ENCODE measurements at places on chromosomes 2 and 18.
A peak's percentile ranks its signal among the peaks of the same experiment; 100 is the strongest.

GRCh38 chr2:229903037-229903436 is 18.8 kb downstream of the TRIP12 start:
- DNase-seq: no peak

- DNase-seq: no peak
Observed at GRCh38 chr2:152627351-152627957, 89.8 kb downstream of the PRPF40A start.

DNA sequence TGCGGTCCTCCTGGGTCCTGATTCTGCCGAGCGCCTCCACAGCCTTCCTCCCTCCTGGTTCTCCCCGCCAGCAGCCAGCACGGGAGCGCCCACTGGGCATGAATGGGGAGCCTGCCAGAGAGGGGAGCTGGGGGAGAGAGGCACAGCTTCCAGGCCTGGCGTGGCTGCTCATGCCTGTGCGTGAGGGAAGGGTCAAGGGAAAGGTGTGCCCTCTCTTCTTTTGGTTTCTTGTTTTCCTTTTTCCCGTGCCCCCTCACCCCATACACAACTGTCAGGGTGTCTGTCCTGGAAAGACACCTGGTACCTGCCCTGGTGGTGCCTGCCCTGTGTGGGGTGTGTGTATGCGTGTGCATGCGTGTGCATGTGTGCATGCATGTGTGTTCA is 4.7 kb upstream of the NEURL3 start:
- no peak for DNase-seq

- no peak for DNase-seq
Observed at GRCh38 chr2:239819974-239820555, 205.1 kb downstream of the NDUFA10 start.

DNA sequence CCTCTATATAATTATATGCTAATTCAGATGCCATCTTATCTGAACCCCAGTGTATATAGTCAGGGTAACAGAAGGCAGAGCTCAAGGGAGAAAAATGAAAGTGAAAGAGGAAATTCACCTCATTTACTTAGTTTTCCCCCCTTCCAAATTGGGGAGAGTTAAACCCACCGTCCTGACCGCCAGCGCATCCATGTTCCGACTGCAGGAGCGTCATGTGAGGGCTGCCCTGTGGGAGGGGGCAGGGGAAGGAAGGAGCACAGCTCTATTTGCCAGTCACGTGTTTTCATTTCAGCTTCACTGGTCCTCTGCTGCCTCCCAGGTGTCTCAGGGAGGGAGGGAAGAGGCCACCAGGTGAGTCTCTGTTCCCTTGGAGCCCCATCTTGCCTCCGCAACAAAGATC is 13.2 kb downstream of the CNNM4 start:
- no peak for DNase-seq

GRCh38 chr2:109144271-109144670 is 15.3 kb downstream of the SH3RF3 start:
- DNase-seq: no peak

DNA sequence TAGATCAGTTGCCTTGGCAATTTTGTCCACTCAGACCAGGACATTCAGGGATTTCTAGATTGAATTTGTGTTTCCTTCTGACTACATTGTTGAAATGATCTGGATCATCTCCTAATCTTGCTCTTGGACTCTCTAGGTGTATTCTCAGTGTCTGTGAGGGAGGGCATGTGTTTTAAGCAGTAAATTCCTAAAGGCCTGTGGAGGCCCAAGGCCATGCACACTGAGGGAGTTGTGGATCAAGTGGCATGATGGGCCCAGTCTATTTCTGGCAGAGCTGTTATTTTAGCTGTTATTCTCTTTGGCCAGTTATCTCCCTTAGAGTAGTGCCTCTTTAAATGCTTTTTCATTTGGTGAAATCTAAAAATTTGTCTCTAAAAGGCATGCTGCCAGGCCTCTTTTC is 144.9 kb downstream of the RPIA start:
- no peak for DNase-seq

DNA sequence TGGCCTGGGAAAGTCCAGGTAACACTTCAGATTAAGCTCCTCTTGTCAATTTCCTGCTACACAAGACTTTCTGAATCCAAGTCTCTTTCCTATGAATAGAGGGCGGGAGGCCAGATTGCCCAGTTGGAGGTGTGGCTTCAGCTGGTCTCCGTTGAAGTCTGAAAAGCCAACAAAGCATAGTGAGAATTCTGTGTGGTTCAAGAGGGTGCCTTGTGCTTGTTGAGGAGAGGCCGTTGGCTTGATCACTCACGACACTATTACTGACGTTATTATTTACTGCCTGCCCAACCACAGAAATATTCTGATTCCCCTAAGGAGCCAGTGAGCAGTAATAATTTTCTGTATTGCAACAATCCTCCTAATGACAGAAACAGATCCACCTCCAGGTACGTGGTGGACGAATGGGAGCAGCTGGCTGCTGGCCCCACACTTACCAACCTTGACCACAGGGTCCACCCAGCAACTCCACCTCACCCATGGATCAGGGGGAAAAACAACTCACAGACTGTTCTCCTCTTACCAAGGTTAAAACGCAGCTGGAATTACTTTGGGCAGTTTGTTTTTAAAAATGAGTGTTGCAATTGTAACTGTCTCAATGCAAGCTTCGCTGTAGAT is 21.9 kb downstream of the NRP2 start:
- no peak for DNase-seq

DNA sequence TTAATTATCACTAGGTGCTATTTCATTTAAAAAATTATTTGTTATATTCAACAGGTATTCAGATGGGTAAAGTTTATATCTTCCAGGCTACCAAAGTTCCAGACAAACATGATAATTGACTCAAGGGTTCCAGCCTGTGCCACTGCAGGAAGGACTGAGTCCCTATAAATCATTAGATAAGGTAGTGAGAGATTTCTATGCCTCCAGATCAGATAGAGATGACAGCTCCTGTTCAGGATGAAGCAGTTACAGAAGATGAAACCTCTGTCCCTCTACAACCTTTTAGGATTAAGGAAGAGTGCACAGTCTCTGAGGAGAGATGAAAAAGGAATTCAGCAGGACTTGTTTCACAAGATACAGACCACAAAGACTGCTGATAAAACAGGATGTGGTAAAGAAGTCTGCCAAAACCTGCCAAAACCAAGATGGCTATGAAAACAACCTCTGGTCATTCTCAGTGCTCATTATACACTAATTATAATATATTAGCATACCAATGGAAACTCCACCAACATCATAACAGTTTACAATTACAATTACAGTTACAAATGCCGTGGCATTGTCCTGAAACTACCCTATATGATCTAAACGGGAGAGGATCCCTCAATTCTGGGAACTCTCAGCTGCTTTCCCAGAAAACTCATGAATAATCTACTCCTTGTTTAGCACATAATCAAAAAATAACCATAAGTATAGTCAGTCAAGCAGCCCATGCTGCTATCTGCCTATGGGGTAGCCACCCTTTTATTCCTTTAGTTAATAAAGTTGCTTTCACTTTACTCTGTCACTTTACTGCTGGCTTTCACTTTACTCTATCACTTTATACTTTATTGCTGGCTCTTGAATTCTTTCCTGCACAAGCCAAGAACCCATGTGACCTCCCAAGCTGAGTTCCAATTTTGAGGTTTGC is 288.5 kb downstream of the PDE11A start:
- DNase-seq: peak; percentile 80

DNA sequence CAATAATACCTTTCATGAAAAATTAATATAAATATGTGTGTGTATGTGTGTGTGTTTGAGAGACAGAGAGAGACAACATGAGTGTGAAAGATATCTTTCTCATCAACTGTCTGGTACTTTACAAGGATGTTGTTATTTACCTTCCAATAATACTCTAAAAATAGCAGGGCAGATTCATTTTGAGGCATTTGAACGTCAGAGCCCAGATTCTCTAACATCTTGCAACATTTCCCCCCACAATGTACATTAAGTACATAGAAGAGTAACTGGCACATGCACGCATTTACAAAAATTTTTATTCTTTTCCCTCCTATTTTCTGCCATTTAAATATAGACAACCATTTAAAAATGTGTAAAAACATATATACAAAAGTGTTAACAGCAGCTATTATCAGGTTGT is 100.9 kb downstream of the PID1 start:
- DNase-seq: no peak

- DNase-seq: no peak
Observed at GRCh38 chr18:3653263-3653850, 203.4 kb downstream of the TGIF1 start.

- DNase-seq: no peak
Observed at GRCh38 chr2:159035790-159036411, 67.5 kb downstream of the TANC1 start.

GRCh38 chr18:68436485-68436884 is 278.4 kb downstream of the TMX3 start:
- DNase-seq: no peak

GRCh38 chr2:144500563-144500962 is 19.4 kb downstream of the ZEB2 start:
- DNase-seq: no peak

All from stromal cell of bone marrow (primary cell).